ENCODE measurements at places on chromosomes 6 and 20. TPM values are rescaled to one million over a fixed set of nuclear protein-coding genes. Genes with fewer than 3 reads are reported as not detected.

The SLC35F1 gene
- 0.27 TPM for total RNA-seq

The LIN28B gene
- total RNA-seq: 0.08 TPM

The GNMT gene
- total RNA-seq: 0.20 TPM

The ZFP64 gene
- 11.3 TPM for total RNA-seq

The FAM83C gene
- not detected for total RNA-seq

The MAD2L1BP gene
- 32.3 TPM for total RNA-seq

The ZNF334 gene
- total RNA-seq: 0.63 TPM

The GATA5 gene
- total RNA-seq: not detected

The WFDC12 gene
- total RNA-seq: not detected

The HLA-DRA gene
- total RNA-seq: 18.4 TPM

The POM121L2 gene
- not detected for total RNA-seq

The KCNB1 gene
- total RNA-seq: 0.05 TPM

The FOXF2 gene
- total RNA-seq: 0.08 TPM

The AP5S1 gene
- total RNA-seq: 14.7 TPM

The HCRTR2 gene
- total RNA-seq: not detected

DNA sequence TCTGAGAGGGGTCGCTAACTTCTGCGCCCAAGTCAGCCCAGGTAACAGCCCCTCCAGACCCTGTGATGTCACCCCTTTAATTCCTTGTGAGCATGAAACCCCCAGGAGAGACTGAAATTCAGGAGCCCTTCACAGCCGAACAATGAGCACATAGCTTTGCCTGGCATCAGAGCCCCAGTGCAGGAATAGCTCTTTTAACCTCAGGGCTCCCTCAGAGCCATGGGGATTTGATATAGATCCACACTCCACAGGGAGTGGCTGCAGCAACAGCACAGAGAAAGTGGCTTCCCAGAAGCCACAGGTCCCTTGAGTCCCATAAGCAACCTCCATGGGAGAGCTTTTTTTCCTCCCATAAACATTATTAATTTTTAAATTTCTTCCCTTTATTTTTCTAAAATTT is 150.0 kb upstream of the MARCKS start:
- no peak for DNase-seq

DNA sequence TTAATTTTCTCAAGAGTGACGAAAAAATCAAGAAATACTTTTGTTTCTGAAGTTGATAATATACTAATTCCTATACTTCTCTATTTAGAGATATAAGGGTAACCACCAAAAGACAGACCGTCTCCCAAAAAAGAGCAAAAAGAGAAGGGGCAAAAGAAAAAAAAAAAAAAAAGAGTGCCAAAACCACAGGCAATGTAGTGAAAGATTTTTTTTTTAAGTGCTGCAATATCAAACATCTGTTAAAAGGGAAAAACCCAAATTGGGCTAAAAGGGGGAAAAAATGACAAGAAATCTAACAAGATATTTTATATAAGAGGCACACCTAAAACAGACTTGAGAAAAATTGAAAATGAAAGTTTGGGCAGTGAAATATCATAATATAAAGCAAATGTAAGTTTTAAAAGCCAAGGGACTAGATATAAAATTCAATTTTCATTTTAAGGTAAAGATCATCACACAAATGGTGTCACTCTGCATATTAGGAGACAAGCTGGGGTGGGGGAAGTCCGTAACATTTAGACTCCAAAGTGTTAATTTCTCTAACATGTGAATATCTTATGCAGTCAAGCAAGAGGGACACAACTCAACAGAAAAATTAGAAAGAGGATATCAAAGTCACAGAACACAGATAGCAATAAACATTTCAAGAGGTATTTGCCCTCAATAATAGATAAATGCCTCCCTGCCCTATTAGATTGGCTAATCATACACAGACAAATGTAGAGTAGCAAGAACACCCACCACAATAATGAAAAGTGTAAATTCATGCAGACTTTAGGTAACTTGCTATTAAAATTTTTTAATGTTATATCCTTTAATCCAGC is 9.1 kb downstream of the C6orf52 start:
- no peak for DNase-seq

DNA sequence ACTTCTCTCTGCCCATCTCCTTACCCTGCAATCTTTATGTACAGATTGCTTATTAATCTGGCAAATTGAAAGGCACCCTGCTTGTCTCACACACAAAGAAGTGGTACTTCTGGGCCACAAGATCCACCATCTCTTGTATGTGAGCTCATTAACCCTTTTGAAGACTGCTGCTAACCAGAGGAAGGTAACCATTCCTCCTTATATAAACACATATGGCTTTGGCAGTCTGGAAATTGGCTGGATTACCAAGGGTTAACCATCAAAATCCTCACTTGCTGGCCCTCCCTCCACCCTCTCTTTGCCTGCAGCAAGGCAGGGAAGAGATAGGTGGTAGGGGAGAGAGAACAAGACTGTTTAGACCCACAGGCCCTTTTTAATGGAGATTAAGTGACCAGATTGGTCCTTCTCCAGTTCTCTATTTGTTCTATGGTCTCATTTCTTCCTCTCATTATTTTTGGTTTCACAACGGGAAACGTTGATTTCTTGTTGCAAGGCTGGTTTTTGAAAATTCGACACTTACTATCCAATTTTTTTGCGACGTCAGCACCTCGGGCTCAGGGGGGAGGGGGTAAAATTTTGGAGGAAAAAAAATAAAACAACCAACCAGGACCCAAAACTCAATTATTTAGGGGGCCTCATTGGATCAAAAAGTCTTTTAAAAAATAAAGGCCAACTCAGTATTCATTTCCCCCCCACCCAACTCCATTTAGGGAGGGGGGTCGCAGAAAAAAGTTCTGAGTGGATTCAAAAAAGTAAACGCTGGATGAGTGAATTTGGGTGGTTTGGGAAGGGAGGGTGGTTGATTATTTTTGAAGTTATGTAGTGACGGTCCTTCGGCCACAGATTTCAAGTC is 859 bp downstream of the PPP1R10 start:
- DNase-seq: no peak

- DNase-seq: no peak
Measured at GRCh38 chr20:24672886-24673677, 203.7 kb downstream of the SYNDIG1 start.

DNA sequence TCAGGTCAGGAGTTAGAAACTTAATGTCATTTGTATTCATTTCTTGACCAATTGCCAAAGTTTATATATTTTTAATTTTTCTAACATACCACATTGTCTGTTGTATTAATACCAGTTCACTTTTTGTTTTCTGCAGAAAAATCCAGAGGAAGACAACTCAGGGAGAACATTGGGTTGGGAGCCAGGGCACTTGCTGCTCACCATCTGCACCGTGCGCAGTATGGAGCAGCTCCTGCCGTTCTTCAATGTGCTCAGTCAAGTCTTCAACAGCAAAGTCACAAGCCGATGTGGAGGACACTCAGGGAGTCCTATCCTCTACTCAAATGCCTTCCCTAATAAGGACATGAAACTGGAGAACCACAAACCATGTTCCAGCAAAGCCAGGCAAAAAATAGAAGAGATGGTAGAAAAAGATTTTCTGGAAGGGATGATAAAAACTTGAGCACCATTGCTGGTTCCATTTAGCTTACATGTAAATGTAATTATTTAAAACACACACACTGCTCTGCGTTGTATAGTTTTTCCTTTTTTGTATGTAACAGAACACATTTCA is 25.3 kb downstream of the PGM3 start:
- DNase-seq: no peak

DNA sequence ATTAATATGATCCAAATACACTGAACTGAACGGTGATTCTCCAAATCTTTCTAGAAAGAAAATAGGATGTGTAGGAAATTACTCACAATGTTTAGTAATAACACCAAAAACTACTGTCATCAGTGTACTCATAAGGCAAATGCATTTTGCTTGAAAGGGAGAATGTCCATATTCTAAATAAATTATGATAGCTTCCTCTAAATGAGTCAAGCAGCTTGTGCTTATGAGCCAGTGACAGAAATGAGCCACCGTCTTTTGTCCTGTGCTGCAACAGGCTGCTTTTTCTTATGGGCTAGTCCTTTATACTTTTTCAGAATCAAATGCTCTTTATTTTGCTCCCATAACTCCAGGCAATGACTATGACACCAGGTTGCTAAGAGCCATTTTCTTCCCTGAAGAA is 4.5 kb upstream of the ZNF451 start:
- DNase-seq: no peak

DNA sequence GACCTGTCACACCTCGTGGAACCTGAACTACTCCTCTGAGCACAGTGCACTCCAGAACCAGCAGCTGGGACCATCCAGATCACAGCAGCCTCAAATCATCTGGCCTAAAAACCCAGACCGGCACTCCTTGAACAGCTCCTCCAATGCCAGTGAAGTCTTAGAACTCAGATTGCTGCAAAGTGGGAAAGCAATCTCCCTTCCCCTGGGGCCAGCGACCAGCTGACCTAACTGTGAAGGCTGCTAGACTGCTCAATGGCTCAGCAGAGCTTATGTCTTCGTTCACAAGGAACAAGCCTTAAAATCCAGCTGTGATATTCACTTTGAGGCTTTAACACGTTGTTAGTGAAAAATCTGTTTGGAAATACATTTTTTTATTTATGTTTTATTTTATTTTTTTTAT is 243.2 kb downstream of the ANKRD60 start:
- DNase-seq: no peak

GRCh38 chr6:26351544-26351953 is 13.4 kb upstream of the BTN3A2 start:
- DNase-seq: no peak

DNA sequence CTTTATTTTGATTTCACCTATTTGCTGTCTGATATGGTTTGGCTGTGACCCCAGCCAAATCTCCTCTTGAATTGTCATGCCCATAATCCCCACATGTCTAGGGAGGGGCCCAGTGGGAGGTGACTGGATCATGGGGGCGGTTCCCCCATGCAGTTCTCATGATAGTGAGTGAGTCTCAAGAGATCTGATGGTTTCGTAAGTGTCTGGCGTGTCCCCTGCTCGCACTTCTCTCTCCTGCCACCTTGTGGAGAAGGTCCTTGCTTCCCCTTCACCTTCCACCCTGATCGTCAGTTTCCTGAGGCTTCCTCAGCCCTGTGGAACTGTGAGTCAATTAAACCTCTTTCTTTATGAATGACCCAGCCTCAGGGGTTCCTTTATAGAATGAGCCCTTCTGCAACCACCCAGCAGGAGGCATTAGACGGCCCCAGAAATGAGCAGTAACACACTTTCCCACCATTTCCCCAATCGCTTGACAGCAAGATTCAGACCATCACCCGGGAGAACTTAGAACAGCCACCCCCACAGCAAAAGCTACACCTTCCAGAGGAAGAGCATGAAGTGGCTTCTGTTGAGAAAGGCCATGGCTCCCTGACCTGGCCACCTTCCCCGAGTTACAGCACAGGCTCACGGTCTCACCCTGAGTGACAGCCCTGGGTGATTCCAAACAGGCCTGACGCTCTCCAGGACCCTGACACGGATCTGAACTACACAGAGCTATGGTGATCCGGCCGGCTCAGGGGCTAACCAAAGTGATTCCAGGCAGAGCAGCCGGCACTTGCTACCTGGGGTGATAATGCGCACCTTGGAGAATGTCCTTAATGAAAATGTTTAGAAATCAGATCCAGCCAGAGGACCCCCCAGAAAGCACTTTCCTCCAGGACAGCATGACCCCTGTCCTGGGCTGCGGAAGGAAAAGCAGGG is 131.2 kb upstream of the CDH4 start:
- no peak for DNase-seq

DNA sequence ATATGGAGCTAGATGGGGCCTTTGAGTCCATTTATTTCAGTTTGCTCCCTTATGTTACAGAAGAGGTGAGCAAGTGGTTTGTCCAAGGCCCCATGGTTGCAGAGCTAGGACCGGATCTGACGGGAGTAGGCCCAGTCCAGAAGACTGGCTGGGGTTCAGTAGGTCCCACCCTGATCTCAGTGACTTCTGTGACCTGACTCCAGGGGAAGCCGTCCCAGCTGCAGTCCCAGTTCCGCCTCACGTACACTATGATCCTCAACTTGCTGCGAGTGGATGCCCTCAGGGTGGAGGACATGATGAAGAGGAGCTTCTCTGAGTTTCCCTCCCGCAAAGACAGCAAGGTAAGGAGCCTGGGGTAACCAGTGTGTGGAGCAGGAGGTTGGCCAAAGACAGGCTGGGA is 5.4 kb downstream of the DXO start:
- DNase-seq: no peak

GRCh38 chr20:41540918-41541317 is 77.3 kb downstream of the CHD6 start:
- DNase-seq: no peak

DNA sequence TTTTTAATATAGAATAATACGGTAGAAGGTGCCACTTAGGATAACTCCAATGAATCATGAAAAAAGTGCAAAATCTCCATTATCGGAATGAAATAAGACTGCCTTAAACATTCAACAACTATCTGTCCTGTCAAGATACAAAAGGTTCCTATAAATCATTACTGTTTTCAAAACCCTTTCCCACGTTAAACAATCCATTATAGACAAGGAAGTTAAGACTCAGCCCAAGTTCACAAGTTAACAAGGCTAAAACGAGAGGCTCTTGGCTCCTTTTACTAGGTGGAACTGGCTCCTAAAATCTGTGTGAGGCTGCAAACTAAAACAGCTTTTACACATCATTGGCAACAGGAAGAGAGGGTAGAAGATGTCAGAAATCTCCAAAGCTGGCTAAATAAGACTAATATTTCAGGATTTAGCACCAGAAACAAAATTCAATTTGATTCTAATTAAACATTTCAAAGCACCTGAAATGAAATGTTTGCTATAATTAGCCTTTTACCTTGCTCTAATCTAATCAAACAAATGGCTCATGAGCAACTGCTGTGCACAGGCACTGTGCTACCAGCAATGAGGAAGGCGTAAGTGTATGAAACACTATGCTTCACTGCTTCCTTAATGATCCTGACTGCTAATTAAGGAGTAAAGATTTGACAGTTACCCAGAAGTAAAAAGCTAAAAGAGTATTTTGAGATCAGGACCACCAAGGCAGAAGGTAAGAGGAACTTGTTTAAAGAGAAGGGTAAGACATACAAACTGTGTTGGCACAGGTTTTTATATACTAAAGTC is 109.7 kb downstream of the DST start:
- DNase-seq: no peak

GRCh38 chr20:13765299-13765698 is 19.4 kb downstream of the ESF1 start:
- no peak for DNase-seq

DNA sequence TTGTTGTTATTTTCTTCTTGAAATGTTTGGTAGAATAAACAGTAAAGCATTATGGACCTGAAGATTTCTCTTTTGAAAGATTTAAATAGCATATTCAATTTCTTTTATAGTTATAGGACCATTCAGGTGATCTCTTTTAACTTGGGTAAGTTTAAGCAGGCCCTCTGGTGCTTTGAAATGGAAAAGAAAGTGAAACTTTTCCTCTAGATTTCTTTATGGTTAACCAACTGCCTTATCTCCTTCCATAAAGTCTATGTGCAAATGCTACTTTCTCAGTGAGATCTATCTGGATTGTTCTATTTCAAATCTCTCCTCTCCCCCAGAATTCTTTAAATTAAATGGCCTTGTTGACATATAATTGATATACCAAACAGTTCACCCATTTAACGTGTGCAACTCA is 54.0 kb downstream of the PHACTR2 start:
- no peak for DNase-seq
